SK-N-DZ (cell line): ENCODE measurements at places on chromosomes 16 and 17.

DNA sequence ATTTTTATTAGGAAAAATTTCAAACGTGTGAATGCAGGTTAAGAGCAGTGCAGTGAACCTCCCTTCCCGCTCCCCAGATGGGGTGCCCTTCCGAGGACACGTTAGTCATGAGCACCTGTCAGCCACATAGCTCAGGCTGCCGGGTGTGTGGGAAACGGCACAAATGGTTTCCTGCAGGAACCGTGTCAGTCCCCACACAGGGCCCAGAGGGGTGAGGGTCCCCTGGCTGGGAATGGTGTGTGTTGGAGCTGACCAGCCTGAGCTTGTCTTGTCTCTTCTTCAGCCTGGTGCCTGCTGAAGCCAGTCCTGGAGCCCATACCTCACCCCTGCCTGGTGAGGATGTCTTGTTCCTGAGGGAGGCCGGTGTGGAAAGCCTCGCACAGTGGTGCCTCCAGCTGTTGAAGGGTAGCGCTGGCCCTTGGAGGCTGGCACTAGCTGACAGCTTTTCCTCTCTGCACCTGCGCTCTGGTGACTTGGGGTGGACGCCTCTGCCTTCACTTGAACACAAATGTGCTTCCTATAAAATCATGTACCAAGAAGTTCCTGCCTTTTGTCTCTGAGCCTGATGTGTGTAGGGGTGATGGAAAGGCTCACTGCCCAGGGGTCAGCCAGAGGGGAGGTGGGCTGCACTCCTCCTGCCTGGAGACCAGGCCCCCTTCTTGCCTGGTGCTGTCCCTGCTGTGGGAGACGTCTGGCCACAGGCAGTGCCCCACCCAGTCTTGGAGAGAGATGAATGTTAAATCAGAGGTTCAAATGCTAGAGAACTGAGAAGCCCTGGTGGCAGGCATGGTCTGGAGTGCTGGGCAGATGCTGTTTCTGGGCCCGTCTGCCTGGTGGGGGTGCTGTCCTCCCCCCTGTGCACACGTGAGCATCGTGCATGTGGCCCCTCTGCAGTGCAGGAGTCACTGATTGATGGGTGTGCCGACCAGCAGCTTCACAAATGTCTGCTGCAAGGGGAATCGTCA, 102.6 kb upstream of the ZNF750 start:
- no peak for DNase-seq

GRCh38 chr16:15607700-15608396, 35.1 kb downstream of the MARF1 start:
- DNase-seq = no peak

- DNase-seq = no peak
These were observed 47.7 kb downstream of the ADAMTS18 start for GRCh38 chr16:77386831-77387814.

DNA sequence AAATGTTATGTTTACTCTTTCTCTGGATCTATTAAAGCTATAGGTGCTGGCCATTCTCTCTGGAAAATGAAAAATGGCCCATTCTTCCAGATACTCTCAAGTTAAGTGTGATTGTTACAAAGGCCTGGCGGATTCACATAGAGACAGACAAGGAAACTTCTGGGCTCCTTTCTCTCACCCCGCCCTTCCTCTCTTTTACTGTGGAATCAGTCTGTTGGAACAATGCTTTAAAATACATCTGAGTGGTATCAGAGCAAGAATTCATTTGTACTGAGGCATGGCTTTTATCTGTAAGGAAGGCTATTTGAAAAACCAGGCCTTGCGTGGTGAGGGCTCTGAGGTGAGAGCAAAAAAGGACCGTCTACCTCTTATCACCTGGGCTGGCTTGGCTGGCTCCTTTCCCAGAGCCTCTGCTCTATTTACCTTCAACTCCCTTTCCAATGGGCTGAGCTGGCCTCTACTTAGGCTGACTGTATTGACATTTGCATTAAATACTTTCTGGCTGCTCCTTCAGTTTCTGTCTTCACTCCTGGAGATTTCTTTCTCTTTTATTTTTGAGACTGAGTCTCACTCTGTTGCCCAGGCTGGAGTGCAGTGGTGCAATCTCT, 274.0 kb downstream of the PHKB start:
- DNase-seq = no peak

GRCh38 chr17:1960545-1960912, 64.6 kb downstream of the RTN4RL1 start:
- no peak for DNase-seq

GRCh38 chr16:69003500-69003899, 102.0 kb upstream of the HAS3 start:
- no peak for DNase-seq

- no peak for DNase-seq
These were observed 14.4 kb downstream of the WSCD1 start for GRCh38 chr17:6084311-6085161.

- no peak for DNase-seq
These were observed 1.4 kb upstream of the ST6GALNAC1 start for GRCh38 chr17:76644995-76645394.

GRCh38 chr17:77385750-77386501, 245.2 kb downstream of the SEC14L1 start:
- DNase-seq = peak; percentile 45

GRCh38 chr16:65222049-65222448, 100.2 kb upstream of the CDH11 start:
- DNase-seq = no peak

DNA sequence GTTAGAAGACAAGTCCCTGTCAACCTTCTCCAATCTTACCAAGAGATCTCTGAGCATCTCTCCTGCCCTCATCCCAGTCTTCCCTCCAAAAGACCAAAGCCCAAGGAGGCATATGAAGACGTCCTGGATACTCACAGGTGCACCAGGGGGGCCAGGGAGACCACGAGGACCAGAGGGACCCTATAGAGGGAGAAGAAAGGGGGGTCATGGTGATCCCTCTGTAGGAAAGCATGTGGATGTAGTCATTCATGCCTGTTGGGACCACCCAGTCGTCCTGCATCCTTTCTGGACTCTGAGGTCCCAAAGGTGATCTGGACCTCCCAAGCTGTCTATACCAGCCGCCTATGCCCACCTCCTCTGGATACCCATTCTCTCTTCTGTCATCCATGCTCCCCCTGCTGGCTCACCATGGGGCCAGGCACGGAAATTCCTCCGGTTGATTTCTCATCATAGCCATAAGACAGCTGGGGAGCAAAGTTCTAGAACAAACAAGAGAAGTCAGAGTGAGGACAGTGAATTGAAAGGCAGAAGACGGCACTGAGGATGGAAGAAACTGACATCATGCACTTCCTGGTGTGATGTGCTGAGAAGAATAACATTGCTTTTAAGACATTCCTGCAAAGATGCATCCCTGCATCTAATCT, 3.3 kb downstream of the COL1A1 start:
- peak; percentile 68 for DNase-seq

DNA sequence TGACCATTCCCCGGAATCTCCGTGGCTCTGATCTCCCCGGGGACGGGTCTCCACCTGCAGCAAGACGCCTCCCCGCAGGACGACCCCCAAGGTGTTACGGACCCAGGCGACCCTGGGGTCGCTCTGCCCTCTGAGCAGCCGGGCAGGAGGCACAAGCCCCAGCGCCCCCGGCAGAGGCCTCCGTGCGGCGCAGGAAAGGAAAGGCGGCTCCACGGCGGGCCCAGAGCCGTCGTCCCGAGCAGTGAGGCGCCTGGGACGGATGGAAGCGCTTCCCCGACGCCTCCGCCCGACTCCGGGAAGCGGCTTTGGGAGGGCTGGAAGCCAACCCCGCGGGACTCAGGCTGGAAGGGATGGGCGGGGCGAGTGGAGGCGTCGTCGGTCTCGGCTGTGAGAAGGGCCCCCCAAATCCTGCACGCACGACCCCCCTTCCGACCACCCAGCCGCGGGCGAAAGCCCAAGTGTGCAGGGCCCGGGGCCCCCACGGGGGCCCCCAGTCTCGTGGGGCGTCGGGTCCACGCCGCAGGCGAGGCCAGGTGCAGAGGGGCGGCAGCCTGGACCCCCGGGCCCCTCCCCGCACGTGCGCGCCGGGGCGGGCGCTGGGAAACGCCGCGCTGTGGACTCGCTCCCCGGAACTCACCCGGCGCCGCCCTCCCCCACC, 32.7 kb upstream of the RPH3AL start:
- DNase-seq = no peak

- DNase-seq = peak; percentile 49
These were observed 28.4 kb upstream of the ZFPM1 start for GRCh38 chr16:88424587-88425235.

- peak; percentile 31 for DNase-seq
These were observed 42.3 kb upstream of the CCNF start for GRCh38 chr16:2386990-2387389.

DNA sequence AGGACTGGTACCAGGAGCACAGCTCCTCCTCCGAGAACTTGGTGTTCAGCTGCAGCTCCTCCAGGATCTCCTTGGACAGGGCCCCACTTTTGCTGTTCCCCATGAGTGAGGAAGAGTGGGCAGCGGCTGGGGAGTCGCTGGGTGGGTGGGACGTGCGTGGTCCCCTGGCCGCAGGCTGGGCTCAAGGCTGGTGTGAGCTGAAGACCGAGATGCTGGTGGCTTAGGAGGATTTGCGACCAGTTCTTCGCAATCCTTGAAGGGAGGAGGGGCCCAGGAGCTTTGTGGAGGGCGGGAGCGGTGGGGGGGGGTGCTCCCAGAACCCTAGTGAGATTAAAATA, at the start of gene RCVRN:
Gene RCVRN, minus strand, starts transcription at position 194 of the 338 bp plus-strand sequence. Its CDS starts 91 bp downstream, at position 103.
- DNase-seq = no peak

GRCh38 chr17:66667090-66667489, 167.8 kb upstream of the CACNG5 start:
- DNase-seq = no peak
